ENCODE measurements at places on chromosomes 6 and 20. TPM values are rescaled to one million over a fixed set of nuclear protein-coding genes. Genes with fewer than 3 reads are reported as not detected.

The OR2B6 gene
- 0.25 TPM for total RNA-seq

The TRIM31 gene
- 2.0 TPM for total RNA-seq

The ID4 gene
- total RNA-seq, result 2.4 TPM

The DACT2 gene
- 0.40 TPM for total RNA-seq

The STMND1 gene
- total RNA-seq, result not detected

All from A549 treated with DMSO at 1 μM for 4 hours (cell line).